ENCODE measurements at places on chromosomes 12 and 14.

GRCh38 chr12:28998662-28999120, 150.4 kb upstream of the FAR2 start:
- no peak for DNase-seq

- no peak for DNase-seq
Observed at GRCh38 chr12:40216516-40217288, 8.1 kb upstream of the LRRK2 start.

GRCh38 chr14:101027966-101028365, 124.4 kb upstream of the RTL1 start:
- DNase-seq = no peak

GRCh38 chr12:24229031-24229700, 279.7 kb upstream of the SOX5 start:
- no peak for DNase-seq

DNA sequence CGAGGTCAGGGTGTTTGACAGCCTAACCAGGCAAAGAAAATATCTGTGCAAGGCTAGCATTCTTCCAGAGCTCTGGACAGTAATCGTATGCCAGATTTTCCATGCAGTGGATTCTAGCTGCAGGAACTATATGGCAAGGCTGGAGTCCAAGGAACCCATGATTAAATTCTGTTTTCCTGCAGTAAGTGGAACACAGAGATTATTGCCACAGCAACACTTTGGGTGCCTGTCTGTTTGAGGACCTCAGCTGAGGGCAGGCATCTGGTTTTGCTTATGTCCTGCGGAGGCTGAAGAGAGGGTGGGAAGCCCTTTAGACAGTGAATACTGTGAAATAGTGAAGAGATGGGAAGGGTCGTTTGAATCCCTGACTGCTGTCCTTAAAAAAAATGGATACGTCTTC, 104.4 kb downstream of the DAD1 start:
- DNase-seq = no peak

- DNase-seq = no peak
Observed at GRCh38 chr12:109458771-109459208, 18.3 kb downstream of the KCTD10 start.

DNA sequence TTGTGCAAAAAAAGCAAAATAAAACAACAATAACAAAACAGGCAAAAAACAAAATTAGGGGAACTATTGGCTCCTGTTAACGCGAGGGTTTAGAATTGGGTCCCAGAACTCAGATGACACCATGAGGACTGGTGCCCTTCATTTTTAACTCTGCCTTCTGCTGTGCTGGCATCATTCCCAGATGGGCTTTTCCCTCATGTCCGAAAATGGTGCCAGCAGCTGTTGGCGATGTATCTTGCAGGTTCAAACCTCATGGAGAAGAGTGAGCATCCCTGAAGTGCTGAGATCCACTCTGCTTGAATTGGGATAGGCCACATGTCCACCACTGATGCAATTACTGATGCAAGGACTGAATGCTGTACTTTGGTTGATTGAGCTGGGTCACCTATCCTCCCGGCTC, 61.1 kb downstream of the MYRFL start:
- DNase-seq = no peak

- DNase-seq = no peak
Observed at GRCh38 chr14:52400846-52401245, 86.7 kb downstream of the PTGER2 start.

- DNase-seq = no peak
Observed at GRCh38 chr12:12216349-12217017, 50.4 kb downstream of the LRP6 start.

DNA sequence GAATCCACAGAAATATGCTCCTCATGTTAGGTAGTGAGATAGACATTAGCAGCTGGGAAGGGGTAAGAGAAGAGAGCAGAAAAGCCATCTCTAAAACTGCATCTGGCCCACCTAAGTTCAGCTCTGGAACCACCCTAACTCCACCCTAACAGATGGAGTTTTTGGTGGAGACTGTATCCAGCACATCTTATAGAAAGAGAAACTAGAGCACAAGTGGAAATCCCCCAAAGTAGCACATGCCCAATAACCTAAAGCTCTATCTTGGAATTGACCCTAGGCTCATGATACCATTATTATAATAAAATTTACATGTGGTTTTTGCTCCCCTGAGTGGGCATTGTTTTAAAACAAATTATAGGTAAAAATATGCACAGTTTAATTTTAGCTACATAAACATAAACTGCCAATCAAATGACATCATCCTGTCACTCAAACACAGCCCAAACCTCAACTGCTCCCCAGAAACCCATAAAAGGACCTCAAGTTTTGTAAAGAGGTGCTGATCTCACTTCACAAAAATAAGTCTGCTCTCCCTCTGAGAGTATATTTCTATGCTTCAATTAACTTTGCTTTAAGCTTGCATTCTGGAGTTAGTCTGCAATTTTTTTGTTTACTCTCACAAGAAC, 206.4 kb downstream of the PIK3C2G start:
- DNase-seq = no peak

DNA sequence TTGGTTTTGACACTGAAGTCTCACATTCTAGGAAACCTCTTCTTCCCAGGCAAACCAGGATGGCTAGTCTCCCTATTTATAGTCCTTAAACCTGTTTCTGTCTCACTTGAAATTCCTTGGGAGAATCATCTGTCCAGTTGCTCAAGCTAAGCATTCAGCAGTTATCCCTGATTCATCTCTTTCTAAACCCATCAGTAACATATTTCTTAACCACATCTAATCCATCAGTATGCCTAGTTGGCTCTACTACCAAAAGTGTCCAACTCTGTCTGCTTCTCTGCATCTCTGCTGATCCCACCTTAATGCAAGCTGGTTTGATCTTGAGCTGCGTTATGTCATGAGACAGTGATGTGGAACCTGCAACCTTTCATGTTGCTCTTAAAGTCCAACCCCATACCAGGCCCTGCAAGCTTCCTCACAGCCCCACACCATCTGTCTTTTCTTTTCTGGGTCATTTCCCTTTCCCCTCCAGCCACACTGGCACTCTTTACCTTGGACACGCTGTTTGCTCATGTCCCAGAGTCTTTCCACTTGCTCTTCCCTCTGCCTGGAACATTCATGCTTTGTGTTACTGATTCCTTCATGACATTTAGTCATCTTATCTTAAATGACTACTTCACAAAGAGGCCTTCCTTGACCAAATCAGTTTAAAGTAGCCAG, 380.8 kb upstream of the RGS6 start:
- no peak for DNase-seq

DNA sequence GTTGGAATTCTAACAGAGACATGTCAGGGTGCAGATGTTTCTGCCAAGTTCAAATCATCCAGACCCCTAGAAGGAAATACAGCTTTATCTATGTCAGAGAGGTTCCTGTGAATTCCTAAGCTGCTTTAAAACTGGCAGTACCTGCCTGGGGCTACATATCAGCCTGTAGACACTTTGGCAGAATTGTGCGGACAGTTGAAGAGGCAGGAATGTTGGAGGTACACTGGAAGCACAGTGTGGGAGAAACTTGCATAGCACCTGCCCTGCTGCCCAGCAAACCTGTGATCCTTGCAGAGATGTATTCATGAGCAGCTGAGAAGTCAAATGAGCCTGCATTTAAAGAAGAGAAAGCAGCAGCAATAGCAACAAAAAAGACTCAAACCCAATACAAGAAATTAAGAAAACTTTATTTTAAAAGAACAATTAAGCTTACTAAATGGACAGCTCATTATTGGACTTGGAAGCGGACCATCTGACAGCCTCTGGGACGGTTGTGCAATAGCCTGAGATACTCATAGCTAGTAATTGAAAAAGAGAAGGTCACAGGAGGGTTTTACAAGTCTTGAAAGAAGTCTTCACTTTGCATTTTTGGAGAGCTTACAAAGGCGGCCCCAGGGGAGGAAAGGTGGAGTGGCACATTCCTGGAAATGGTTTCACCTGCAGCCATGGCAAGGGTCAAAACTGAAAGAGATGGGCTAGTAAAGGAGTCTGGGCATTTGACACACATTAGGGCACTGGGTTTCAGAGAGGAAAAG, 280.9 kb upstream of the FLRT2 start:
- DNase-seq = no peak

DNA sequence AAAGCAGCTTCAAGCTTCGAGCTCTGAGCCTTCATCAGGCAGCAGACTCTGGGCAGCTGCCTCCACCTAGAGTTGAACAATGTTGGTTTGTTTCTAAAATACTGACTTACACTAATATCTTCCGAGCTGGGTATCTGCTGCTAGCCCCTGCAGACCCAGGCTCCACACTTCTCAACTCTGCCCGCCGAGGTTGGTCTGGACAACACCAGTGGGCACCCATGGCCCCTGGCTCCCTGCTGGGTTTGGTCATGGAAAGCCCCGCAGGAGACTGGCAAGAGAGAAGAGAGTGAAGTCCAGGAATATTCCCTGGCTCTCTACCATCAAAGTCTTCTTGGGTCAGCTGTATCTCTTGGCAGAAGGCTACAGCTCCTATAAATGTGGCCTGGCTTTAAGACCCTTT, 214.2 kb upstream of the TMEM132C start:
- DNase-seq = no peak
